Smooth muscle cell of the pulmonary artery (primary cell): ENCODE measurements at places on chromosomes 13 and 19. TPM values are rescaled to one million over a fixed set of nuclear protein-coding genes. Genes with fewer than 3 reads are reported as not detected.

Gene GRIN3B
- total RNA-seq, result 0.20 and 1.7 TPM in 2 replicates

Gene MPV17L2
- 4.4 and 7.6 TPM in 2 replicates for total RNA-seq

Gene KIR2DL1
- total RNA-seq, result not detected in 2 replicates

Gene ZFP28
- total RNA-seq, result 9.2 and 10.2 TPM in 2 replicates

Gene CUL4A
- total RNA-seq, result 116 and 140 TPM in 2 replicates

Gene TMEM59L
- 4.1 and 6.5 TPM in 2 replicates for total RNA-seq

Gene SLC25A23
- 48.2 and 56.6 TPM in 2 replicates for total RNA-seq

Gene ZNF541
- 0.07 and 0.17 TPM in 2 replicates for total RNA-seq

Gene KLC3
- 0.13 and 0.46 TPM in 2 replicates for total RNA-seq

Gene CACNG7
- 1.7 and 7.2 TPM in 2 replicates for total RNA-seq

Gene PRSS57
- not detected in 2 replicates for total RNA-seq

Gene PLIN3
- 166 and 313 TPM in 2 replicates for total RNA-seq

Gene ELAVL1
- 59.9 and 67.5 TPM in 2 replicates for total RNA-seq

Gene VSTM1
- not detected in 2 replicates for total RNA-seq

Gene NEK3
- total RNA-seq, result 4.7 and 5.1 TPM in 2 replicates

Gene LSR
- 0.20 and 0.33 TPM in 2 replicates for total RNA-seq

Gene VSIG10L
- total RNA-seq, result 0.91 and 1.2 TPM in 2 replicates

Gene CNFN
- not detected in 2 replicates for total RNA-seq

Gene ZNF878
- total RNA-seq, result 0.07 and 0.20 TPM in 2 replicates

Gene NECTIN2
- total RNA-seq, result 85.9 and 97.6 TPM in 2 replicates

Gene NKPD1
- total RNA-seq, result 0.07 and 0.26 TPM in 2 replicates

Gene MIDN
- 22.4 and 28.5 TPM in 2 replicates for total RNA-seq

Gene TGDS
- 10.3 and 12.1 TPM in 2 replicates for total RNA-seq

Gene DCLK1
- total RNA-seq, result 1.7 and 11.8 TPM in 2 replicates

Gene RNF113B
- not detected in 2 replicates for total RNA-seq

Gene GPR183
- 0.07 and 0.13 TPM in 2 replicates for total RNA-seq

Gene CCDC106
- 10.7 and 13.3 TPM in 2 replicates for total RNA-seq

Gene MFSD12
- total RNA-seq, result 108 and 163 TPM in 2 replicates

Gene SLITRK6
- 0.39 and 0.53 TPM in 2 replicates for total RNA-seq

Gene PSG11
- total RNA-seq, result not detected in 2 replicates

Gene PINLYP
- 0.76 and 1.3 TPM in 2 replicates for total RNA-seq

Gene GNG14
- not detected in 2 replicates for total RNA-seq

Gene SUPT20H
- total RNA-seq, result 35.6 and 36.2 TPM in 2 replicates

Gene SMIM44
- total RNA-seq, result not detected in 2 replicates

Gene HSD17B14
- 2.2 and 2.8 TPM in 2 replicates for total RNA-seq

Gene TBXA2R
- total RNA-seq, result 2.9 and 3.0 TPM in 2 replicates

Gene ATF5
- total RNA-seq, result 5.3 and 6.3 TPM in 2 replicates

Gene OR7A5
- total RNA-seq, result not detected in 2 replicates

Gene CEACAM19
- 3.8 and 5.6 TPM in 2 replicates for total RNA-seq

Gene LIM2
- total RNA-seq, result not detected in 2 replicates

Gene CSNK1A1L
- not detected in 2 replicates for total RNA-seq

Gene ZNF729
- total RNA-seq, result not detected in 2 replicates

Gene RPL28
- total RNA-seq, result 184 and 218 TPM in 2 replicates

Gene ZNF208
- total RNA-seq, result 0.13 and 0.33 TPM in 2 replicates

Gene REXO1
- 7.6 and 14.9 TPM in 2 replicates for total RNA-seq

Gene TUBA3C
- not detected in 2 replicates for total RNA-seq

Gene FSTL3
- total RNA-seq, result 55.3 and 185 TPM in 2 replicates

Gene SIGLEC7
- total RNA-seq, result not detected in 2 replicates

Gene MYO16
- total RNA-seq, result not detected in 2 replicates
